Inflammatory macrophage (primary cell): ENCODE measurements at places on chromosomes 16 and 17.

DNA sequence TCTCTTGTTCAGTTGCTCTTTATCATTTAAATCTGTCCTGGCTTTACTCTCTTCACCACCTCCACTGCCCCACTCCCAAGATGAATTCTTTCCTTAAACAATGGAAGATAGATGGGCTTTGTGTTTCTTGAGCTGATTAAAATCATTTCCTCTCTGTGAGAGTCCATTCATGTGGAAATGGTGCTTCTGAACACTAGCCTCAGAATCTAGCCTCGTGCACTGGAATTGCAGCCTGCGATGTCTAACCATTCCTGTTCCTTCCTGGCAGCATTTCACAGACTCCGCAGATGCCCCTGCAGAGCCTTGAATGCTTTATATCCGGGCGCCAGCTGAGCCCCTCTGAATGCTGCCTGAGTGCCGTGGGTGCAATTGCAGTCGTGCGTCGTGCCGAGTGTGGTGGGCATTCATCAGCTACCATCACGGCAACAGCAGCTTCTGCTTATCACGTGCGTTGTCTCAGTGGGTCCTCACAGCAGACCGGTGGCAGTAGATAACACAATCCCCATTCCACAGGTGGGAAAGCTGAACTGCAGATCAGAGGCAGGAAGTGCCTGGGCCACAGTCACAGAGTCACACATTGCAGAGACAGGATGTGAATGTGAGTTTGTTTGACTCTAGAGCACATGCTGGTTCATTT is 172.8 kb upstream of the WSCD1 start:
- DNase-seq: no peak

GRCh38 chr16:87555647-87556046 is 46.7 kb upstream of the JPH3 start:
- DNase-seq: peak; percentile 71

- DNase-seq: peak; percentile 87
Observed at GRCh38 chr17:1206026-1206777, 26.4 kb upstream of the ABR start.

DNA sequence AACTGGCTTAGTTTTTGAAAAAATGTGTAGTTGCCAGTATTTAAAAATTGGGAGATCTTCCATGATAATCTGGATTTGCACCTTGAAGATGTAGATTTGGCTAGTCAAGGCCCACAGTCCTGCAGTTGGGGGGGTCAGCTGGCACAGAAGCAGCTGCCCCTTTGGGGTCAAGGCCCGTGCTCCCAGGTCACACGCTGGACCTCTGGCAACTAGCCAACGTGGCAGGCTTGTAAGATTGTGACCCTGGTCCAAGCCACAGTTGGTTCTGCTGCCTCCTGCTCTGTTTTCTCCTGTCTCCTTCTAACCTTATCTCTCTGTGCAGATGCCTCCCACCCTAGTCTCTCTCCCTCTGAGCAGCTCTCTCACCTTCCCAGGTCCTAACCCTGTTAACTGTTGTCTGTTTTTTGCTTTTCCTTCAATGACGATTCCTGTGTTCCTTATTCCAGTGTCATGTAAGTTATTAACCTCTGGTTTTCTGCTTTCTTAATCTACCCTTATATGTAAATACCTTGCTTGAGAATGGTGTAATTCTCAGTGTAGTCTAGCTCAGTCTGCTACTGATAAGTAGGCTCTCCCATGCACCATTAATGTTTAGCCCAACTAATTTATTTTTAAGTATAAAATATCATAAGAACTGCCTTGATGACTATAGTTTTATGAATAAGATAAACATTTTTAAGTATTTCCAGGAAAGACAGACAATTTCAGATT is 27.9 kb downstream of the CLEC16A start:
- no peak for DNase-seq

DNA sequence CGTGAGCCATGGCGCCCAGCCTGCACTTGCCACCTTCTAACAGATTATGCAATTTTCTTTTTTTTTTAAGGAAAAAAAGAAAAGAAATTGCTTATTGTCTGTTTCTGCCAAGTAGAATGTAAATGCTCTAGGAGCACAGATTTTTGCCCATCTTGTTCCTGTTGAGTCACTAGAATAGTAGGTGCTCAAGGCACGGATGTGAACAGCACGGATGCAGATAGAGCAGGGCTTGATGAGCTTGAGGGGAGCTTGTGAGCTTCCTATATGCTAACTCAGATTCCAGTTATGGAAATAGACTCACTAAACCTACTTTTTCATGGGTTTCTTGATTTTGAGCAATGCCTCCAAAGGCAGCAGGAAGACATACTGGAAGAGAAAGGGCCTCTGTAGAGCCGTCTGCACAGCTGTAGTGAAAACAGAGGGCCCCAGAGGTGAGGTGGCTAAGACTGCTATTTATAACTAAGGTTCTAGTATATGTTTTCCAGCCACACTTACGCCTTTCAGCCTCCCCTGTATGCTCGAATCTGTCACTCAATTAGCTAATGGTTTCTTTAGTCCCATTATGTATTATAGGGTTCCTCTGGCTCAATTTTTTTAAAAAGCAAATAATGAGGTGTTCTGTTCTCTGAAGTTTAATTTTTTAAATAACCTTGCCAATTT is 72.8 kb downstream of the WWP2 start:
- DNase-seq: no peak

DNA sequence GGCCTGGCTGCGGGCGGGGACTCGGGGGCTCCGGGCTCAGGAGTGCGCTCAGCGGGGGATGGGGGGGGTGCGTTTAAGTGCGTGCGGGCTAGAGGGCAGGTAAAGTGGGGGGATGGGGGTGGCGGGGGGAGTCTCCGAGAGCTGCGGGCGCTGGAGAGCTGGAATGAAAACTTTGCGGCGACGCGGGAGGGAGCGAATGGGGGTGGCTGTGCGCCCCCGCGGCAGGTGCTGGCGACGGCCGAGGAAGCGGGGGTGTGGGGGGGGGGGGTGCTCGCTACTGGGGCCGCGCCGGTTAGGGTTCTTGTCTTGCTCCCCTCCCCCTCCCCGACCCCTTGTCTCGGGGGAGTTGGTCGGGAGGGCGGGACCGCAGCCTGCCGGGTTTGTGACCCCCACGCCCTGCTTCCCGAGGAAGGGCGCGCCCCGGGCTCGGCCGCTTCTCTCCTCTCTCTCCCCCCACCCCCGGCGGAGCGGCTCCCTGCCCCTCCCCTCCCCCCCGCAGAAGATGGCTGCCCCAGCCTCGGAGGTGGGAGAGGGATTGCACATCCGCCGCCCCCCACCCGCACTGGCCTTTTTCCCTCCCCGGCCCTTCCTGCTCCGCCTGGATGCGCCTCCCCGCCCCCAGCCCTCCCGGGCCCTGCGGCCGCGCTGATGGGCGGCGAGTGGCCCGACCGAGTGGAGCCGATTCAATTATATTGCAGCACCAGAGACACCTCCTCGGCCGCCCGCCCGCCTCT is 649 bp downstream of the GSE1 start:
- DNase-seq: peak; percentile 33

DNA sequence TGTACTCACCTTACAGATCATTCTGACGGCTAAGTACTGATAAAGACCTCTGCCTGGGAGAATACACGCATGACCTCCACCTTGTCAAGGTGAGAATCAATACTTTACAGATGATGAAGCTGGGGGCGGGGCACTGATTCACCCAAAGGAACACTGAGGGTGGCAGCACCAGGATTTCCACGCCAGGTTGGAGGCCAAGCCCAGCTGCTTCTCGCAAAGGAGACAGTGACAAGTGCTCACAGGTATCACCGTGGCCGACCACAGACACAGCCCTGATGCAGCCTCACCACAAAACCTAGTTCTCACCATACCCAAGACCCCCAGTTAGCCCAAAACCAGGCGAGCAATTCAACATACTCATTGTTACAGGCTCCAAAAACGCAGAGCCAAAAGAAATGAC is 434.2 kb downstream of the SOX9 start:
- DNase-seq: no peak

- DNase-seq: no peak
Observed at GRCh38 chr16:75620326-75621169, 2.5 kb downstream of the ADAT1 start.

- DNase-seq: no peak
Observed at GRCh38 chr17:83180996-83181481, 101.6 kb downstream of the METRNL start.

- peak; percentile 58 for DNase-seq
Observed at GRCh38 chr17:5555254-5555653, 29.1 kb downstream of the NLRP1 start.

- DNase-seq: no peak
Observed at GRCh38 chr16:71352963-71353460, 5.5 kb upstream of the CALB2 start.

GRCh38 chr16:3158510-3159314 is 23.9 kb downstream of the ZNF213 start:
- peak; percentile 69 for DNase-seq

DNA sequence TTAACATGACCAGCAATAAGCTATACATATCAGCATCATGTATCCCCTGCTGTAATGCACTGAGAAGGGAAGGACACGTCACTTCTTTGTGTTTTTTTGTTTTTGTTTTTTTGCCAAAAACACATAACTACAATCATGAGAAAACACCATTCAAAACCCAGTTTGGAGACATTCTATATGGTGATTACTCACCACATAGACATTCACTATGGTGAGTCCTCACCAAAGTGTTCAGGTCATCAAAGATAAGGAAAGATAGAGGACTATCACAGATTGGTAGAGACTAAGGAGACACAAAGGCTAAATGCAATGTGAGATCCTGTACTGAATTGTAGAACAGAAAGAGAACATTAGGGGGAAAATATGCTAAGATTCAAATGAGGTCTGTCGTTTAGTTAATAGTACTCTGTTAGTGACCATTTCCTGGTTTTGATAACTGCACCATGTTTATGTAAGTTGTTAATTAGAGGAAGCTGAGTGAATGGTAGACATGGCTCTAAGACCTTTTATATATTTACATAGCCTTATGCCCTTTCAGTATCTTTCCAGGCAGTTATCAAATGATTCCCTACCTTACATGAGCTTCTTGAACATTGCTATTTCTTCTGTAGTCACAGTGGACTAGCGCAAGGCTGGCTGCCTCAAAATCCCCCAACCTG is 46.6 kb downstream of the PIK3R5 start:
- DNase-seq: peak; percentile 36

DNA sequence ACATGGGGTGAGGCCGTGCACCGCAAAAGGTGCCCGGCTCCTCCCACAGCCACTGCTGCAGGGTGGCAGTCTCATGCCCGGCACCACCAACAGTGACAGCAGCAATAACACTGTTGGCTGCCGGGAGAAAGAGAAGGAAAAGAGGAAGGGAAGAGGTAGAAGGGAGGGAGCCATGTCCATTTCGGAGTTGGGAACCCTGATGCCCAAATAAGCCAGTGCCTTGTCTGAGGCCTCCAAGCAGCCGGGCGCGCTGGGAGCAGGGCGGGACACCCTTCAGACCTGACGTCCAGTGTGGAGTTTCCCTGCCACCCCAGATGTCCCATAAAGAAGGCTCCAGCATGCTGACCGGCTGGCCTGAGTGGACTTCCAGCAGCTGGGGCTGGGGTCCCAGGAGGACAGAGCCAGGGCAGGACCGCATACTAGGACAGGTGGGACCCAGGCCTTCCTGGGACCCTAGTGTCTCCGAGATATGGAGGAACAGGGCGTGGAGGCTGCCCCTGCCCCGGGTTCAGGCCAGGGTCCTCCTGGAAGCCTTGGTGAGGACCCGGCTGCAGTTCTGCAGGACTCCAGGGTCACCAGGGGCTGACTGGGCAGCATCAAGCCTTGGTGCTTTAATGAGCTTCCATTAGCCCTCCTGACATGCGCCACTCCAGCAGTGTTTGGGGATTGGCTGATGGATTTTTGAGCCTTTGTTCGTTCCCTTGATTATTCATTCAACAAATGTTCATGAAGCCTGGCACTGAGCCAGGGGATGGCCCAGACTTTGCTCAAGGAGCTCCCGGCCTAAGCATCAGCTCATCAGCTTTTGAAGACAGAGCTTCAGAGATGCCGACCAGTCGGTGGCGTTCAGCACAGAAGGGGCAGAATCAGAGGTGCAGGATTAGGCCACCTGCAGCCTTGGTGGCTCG is 223.6 kb upstream of the CIBAR2 start:
- DNase-seq: no peak

- DNase-seq: peak; percentile 66
Observed at GRCh38 chr17:68255731-68256538, 8.1 kb downstream of the AMZ2 start.

DNA sequence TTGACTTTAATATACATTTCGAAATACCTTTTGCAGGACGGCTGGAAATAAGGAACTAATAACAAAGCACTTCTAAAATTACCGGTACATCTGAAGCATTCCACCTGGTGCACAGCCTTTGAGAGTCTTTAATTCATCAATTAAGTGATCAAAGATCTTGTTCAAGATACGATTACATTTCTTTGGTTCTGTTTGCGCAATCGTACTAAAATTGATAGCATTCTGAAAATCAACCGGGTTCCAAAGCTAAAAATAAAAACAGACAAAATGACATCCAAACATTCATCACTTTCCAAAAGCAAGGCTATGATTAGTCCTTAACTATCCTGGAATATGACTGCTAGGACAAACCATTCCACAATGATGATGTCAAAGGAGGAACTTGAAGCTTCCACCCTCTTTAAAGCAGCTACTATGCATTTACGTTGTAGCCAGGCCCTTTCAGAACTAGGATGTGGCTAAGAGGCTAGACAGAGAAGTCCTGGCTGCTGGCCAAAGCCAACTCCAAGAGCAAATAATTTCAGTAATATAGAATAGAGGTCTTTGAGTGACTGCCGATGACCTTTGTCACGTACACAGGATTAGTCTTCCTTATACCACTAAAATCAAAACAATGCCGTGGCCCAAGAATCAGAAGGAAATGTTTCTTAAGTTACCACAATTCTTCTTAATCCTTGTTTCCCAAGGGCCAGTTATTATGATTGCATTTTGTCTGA is 299.8 kb upstream of the PSMD7 start:
- DNase-seq: no peak

DNA sequence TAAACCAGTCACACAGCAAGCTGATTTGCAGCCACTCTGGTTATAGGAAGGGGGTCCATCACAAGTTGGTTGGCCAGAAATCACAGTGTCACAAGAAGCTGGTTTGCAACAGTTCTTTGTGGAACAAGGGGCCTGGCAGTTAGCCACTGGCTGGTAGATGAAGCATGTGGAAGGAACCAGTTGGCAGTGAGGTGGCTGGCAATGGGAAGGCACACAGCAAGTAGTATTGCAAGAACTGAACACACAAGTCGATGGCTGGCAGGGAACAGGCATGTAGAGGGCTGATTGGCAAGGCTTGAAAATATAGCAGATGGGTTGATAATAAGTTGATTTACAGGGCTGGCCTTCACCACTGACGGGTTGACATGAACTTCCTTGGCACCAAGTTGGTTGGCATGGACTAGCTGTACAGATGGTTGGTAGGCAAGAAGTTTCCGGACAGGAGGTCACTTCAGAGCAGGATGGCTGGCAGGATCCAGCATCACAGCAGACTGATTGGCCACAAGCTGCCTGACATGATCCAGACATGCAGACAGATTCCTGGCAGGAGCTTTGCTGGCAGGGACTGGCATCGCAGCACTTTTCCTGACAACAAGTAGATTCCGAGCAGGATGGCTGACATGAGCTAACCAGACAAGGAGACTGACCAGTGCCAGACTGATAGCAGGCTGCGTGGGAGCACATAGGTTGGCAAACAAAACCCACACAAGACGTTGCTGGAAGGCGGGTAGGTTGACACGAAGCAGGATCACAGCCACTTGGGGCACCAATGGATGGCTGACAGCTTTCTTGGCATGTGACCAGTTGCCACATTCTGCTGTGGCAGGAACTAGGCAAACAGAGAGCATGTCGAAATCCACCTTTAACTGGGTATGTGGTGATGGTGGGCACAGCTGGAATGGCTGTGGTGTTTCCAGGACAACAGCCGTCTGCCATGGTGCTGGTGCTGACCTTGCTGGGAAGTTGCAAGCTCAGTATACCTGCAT is at the start of gene KRTAP29-1:
TSS of gene KRTAP29-1 (minus strand) at position 936 of the 986 bp plus-strand sequence. CDS start at position 936, 0 bp downstream.
- DNase-seq: peak; percentile 37
